Urinary bladder (tissue), 4 donors: ENCODE measurements at places on chromosomes 1 and 21.

GRCh38 chr1:204746838-204747442 is 61.4 kb upstream of the LRRN2 start:
- DNase-seq = no peak

- peak; percentile 13 for DNase-seq
Measured at GRCh38 chr1:86419277-86419903, 4.6 kb upstream of the CLCA2 start.

GRCh38 chr1:229751610-229752009 is 125.6 kb downstream of the URB2 start:
- no peak for DNase-seq

- DNase-seq = no peak
Measured at GRCh38 chr1:172766462-172766861, 107.6 kb downstream of the FASLG start.

GRCh38 chr1:201499191-201499590 is 7.7 kb downstream of the CSRP1 start:
- no peak for DNase-seq

GRCh38 chr1:46166521-46167462 is 8.1 kb upstream of the TSPAN1 start:
- no peak for DNase-seq

DNA sequence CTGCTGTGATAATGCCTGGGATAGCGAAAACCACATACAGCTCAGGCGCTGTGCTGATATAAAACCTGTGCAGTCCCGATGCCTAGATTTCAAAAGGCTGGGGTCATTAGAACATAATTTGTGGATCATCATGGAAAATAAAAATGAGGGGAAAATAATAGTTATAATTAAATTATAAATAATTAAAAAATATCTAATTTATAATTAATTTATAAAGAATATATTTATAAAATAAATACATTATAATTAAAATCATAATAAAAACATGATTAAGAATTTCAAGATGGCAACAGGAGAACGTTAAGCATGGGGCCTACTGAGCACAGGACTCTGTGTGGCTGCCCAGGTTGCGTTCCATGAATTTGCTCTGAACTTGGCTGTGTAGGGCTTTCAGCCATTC is 53.9 kb downstream of the C21orf91 start:
- no peak for DNase-seq

- no peak for DNase-seq
Measured at GRCh38 chr1:41501581-41501980, 17.1 kb upstream of the EDN2 start.
